ENCODE measurements at places on chromosomes 11 and 22.
A peak's percentile ranks its signal among the peaks of the same experiment; 100 is the strongest.

- no peak for DNase-seq
Measured at GRCh38 chr22:47083379-47083986, 321.0 kb downstream of the TBC1D22A start.

DNA sequence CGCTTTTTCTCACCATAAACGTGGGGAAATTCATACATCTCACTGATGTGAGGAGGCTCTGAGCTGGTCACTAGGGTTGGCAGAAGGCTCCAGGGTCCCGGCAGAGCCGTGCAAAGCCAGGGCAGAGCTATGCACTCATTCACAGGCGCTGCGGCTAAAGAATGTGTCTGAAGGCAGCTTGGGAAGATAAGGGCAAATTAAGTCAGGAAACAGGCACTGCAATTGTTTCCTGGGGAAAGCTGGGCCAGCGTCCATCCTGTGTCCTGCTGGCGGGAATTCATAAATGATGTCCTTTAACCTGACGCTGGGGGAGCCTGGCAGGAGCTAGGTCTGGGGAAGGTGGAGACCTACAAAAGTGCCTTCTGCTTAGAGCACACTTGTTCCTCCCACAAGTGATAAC is 27.6 kb downstream of the PKNOX2 start:
- peak; percentile 47 for DNase-seq

GRCh38 chr11:111631666-111632039 is 29.4 kb downstream of the SIK2 start:
- DNase-seq = no peak

GRCh38 chr11:20739107-20739506 is 69.7 kb downstream of the NELL1 start:
- no peak for DNase-seq

GRCh38 chr11:46918083-46918787 is at the start of gene LRP4:
TSS of gene LRP4 (minus strand) at chr11:46918550. CDS start at chr11:46918379, 171 bp downstream.
- no peak for DNase-seq

GRCh38 chr22:24153353-24153752 is 27.9 kb upstream of the SUSD2 start:
- no peak for DNase-seq

- no peak for DNase-seq
Measured at GRCh38 chr11:112004389-112004788, 20.8 kb upstream of the DLAT start.

GRCh38 chr11:117632306-117632705 is 164.7 kb downstream of the DSCAML1 start:
- no peak for DNase-seq

- DNase-seq = no peak
Measured at GRCh38 chr11:36557991-36558390, 9.8 kb upstream of the RAG1 start.

GRCh38 chr22:40817737-40818136 is 1.4 kb downstream of the SLC25A17 start:
- DNase-seq = no peak

DNA sequence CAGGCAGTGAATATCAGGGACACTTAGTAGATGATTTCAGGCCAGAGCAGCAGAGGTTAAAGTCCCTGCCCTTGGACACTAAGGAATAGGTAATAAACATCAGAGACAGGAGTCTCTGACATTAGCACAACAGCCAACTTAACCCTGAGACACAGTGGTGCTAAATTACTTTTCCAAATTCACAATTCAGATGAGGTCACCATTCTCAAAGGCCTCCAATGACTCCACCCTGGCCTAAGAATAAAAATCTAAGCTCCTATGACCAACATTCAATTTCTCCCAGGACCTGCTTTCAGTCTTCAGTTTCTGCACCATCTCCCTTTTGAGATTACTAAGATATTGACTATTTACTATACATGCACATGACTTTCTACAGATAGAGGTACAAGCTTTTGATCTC is 42.0 kb downstream of the BLID start:
- no peak for DNase-seq

GRCh38 chr22:20607157-20607907 is 99.9 kb downstream of the MED15 start:
- no peak for DNase-seq

GRCh38 chr11:117410861-117411710 is 83.4 kb downstream of the CEP164 start:
- DNase-seq = no peak

DNA sequence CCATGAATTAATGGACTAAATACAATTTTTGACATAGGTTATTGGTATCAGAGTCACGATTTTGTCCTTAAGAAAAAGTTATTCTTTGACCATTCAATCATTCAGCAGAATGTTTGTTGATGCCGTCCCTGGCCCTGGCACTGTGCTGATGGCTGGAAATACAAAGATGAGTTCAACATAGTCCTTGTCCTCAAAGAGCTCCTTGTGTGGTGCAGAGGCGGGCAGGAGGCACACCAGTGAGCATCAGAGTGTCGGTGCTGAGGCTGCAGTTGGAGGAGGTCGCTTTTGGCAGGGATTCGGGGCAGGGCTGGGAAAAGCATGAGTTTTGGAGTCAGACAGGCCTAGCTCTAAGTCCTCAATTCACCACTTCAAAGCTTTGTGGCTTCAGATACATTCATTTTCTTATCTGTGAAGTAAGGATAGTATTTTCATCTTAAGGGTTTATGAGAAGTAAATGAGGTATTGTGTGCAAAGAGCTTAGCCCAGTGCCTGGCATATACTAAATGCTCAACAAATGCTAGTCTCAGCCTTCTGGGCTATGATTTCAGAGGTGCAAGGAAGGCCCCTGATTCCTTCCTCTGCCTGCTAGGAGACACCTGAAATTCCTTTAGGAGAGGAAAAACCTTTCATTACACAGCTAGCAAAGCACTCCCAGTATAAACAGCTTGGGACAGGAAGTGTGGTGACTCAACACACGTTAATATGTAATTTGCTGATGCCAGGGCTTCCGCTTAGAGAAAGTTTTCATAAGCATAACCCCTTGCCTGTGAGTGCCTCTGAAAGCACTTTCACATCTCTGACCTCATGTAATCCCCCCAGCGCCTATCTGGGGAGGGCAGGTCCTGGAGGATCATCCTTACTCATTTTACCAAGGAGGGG is 113.8 kb downstream of the NECTIN1 start:
- peak; percentile 89 for DNase-seq
